ENCODE measurements at places on chromosomes 2 and 18. TPM values are rescaled to one million over a fixed set of nuclear protein-coding genes. Genes with fewer than 3 reads are reported as not detected.

DPYSL5 gene
- 313 TPM for total RNA-seq

HAAO gene
- total RNA-seq, result not detected

NCL gene
- total RNA-seq, result 320 TPM

TTN gene
- total RNA-seq, result 0.34 TPM

OR6B2 gene
- not detected for total RNA-seq

WDCP gene
- 22.3 TPM for total RNA-seq

LIMS4 gene
- 0.47 TPM for total RNA-seq

IL36A gene
- not detected for total RNA-seq

OSBPL1A gene
- total RNA-seq, result 27.5 TPM

FEV gene
- not detected for total RNA-seq

PKP4 gene
- total RNA-seq, result 25.0 TPM

CCDC121 gene
- total RNA-seq, result 5.3 TPM

PSMA8 gene
- not detected for total RNA-seq

TCF7L1 gene
- total RNA-seq, result 6.6 TPM

VAPA gene
- 187 TPM for total RNA-seq

PPP3R1 gene
- total RNA-seq, result 53.4 TPM

ELAC1 gene
- total RNA-seq, result 9.2 TPM

SPATS2L gene
- 45.5 TPM for total RNA-seq

All from glutamatergic neuron (in vitro differentiated cells).